Effector memory CD4-positive, alpha-beta T cell (primary cell): ENCODE measurements at places on chromosomes 5 and 9.

GRCh38 chr9:92897323-92897722 is 19.5 kb upstream of the ZNF484 start:
- no peak for DNase-seq

DNA sequence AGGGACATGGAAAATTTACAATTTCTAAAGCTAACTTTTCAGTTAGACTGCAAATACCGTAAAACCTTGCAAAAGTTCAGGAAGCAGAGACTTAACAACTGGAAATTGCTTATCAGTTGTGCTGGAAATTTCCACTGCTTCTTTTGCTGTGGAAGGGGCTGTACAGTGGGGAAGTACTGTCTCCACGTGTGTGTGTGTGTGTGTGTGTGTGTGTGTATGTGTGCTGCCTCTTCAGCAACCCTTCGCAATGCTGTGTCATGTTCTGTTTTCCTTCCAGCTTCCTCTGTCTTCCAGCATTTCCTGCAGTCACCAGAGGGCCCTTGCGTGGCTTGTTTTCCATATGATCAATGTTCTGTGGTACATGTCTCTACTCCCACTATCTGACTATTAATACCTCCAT is 87.5 kb upstream of the RANBP3L start:
- DNase-seq, result no peak

DNA sequence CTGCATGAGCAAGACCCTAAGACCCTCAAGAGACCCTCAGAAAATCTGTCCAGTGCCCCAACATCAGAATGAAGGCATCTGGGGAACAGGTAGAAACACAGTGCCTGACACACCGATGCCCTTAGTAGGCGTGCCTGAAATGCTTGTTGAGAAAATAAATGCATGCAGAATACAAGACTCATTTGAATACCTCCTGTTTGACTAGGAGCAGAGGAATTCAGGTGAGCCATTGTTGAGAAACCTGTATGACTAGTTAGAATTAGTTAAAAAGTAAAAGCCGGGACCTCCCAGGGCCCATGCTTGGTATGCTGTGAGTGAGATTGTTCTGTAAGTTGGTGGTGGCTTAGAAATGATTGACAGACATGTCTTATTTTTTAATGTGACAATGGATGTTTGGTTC is 55.0 kb downstream of the WWC1 start:
- DNase-seq, result no peak

DNA sequence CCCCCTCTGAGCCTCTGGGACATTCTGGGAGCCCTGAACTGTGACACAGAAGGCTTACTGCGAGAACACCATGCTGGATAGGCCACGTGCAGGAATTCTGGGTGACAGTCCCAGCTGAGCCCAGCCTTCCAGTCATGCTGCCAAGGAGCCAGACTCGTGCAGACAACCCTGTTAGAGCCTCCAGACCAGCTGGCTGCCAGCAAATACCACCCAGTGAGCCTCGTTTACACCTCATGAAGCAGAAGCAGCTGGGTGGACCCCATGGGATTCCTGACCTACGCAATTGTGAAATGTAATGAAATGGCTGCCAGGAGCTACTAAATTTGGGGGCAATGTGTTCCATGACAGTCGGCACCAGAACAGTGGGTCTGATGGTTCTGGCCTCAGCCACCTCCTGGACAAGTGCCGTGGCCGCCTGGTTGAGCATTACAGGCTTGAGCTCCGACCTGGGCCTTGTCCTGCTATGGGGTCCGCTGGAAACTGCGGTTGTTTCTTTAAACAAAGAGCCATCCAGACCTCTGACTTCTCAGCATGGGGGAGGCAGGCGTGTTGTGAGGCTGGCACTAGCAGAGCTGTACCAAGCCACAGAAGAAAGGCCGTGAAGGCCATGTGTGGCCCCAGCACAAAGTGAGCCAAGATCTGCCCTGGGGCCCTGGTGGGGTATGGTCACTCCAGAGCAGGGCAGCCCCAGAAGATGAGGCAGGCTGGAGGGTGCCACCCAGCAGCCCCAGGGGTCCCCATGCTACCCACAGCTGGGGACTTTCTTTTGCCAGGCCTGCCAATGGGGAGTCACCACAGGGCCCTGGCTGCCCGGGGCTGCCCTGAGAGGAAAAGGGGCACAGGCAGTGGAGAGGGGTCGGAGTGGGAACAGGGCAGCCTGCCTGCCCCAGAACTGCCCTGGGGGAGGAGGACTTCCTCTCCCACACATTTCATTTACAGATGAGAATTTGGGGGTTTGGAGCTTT is 19.3 kb upstream of the RXRA start:
- no peak for DNase-seq

GRCh38 chr5:122435234-122435633 is 123.2 kb downstream of the SNCAIP start:
- DNase-seq, result no peak

- DNase-seq, result no peak
These were observed 26.8 kb upstream of the NAA35 start for GRCh38 chr9:85914108-85914507.

DNA sequence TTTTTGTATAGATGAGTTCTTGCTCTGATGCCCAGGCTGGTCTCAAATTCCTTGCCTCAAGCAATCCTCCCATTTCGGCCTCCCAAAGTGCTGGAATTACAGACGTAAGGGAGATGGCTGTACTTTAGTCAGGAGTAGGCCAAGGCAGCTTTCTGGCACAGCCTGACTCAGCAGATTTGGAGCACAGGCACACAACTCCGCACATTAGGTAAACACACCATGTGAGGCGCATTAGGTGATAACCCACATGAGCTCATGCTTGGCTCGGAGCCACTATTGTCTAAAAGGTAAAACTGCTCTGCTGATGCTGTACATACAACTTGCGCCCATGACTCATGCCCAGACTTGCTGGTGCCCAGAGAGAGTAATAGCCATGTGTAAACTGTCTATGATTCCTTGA is 1157.9 kb downstream of the TAF11L14 start:
- DNase-seq, result no peak

DNA sequence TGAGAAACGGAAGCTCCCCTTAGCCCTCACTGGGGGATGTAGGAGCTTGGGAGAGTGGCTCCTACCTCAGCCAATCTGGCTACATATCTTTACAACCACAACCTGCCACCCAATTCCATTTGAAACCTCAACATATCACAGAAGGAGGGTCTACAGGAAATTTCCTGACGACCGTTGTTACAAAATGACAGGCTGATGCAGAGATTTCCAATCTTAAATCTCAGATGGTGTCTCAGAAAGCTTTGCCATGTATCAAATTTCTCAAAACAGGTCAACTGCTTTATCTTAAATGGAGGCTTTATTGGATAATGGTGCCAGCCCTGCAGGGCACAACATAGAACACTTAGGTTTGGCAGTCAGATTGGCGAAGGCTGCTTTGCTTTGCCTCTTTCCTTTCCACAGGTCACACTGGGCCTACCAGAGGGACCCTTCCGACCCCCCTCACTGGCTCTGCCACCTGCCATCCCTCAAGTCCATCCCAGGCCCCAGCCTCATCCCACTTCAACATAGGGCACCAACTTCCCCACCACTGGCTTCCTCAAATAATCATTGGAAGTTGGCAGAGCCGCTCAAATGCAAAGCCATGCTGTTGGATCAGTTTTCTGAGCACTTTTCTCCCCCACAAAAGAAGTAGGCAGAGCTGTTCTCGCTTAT is 11.1 kb upstream of the SPATA31E1 start:
- no peak for DNase-seq

DNA sequence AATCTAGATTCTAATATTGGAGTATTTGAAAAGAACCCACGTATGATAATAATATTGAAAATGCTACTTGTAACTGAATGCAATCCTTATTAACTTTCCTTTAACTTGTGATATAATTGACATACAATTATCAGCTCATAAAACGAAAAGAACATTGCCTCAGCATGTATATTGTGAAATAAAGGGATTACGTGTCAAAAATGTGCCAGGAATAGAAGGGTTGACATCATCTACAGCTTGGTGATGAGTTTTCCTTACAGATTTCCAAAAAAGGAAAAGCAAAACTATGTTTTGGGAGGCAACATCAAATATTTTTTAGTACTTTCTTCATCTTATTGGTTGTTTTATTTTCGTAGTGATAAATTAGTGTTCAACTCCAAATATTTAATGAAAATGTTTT is 266.0 kb upstream of the PTGER4 start:
- DNase-seq, result no peak

DNA sequence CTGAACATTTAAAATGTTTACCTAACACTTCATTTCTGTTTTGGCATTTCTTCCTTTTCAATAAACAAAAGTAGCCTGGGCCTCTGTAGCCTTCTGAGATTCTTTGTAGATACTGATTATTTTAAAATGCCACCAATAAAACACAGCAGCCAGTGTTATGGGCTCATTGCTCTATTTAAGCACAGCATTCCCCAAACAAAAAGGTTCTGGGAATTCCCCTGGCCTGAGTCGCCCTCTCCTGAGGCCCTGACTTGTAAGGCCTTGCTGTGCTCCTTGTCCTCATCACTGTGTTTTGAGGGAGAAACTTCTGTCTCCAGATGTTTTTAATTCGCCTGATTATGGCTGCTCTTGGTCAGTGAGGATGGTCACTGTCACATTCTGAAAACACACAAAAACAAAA is 33.0 kb upstream of the CTXN3 start:
- DNase-seq, result no peak

DNA sequence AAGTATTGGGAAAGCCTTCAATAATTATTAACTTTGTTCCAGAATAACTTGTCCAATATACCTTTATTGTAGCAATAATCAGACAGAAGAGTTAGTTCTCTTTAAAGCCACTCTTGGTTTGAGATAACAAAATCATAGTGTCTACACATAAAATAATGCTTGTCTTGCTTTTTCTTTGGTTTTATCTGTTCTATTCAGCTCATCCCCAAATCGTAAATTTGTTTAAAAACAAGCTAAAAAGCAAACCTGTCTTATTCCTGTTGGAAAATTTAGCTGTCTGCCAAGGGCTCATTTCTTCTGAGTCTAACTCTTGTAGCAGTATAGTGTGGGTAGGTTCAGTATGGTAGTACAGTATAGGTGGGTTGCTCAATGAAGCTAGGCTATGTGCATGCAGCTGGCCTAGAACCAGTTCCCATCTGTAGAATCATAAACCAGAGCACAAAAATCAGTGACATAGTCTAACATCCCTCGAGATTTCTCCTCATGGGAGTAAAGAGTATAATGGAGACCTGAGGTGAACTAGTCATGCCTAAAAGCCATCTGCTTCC is 17.9 kb upstream of the APBA1 start:
- no peak for DNase-seq

- no peak for DNase-seq
These were observed 129.2 kb downstream of the LHFPL2 start for GRCh38 chr5:78519198-78519941.

DNA sequence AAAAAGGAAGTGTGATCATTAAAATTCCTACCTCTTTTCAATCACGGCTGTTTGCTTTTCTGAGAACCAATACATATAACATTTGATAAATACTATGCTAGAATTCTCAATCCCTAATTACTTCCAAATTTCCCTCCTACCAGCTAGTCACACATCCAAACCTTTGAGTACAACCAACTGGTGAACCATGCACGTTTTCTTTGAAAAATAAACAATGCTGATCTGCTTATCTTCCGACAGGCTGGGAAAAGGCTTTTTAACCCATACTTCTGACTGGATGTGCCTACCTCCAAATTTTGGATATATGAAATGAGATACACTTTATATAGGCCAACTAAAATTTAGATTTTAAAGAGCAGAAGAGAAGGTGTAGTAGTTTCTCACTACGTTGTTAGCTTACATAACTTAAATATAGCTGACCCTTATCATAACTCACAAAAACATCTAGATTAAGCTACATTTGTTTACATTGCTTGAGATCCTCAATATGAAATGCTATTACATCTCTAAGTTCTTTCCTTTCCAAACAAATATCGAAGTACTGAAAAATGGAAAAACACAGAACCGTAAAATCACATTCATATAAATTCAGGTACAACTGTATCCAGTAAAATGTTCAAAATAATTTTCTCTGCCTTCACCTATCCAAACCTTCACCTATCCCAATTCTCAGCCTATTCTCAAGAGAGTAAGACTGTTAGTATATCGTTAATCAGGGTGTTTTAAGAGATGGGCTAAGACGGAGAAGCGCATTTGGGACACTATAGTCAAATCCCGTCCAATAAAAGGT is 2.1 kb downstream of the NR3C1 start:
- no peak for DNase-seq

- DNase-seq, result no peak
These were observed 9.9 kb upstream of the OSMR start for GRCh38 chr5:38835887-38836286.

- DNase-seq, result no peak
These were observed 111.3 kb upstream of the PAPPA start for GRCh38 chr9:116042321-116042720.

DNA sequence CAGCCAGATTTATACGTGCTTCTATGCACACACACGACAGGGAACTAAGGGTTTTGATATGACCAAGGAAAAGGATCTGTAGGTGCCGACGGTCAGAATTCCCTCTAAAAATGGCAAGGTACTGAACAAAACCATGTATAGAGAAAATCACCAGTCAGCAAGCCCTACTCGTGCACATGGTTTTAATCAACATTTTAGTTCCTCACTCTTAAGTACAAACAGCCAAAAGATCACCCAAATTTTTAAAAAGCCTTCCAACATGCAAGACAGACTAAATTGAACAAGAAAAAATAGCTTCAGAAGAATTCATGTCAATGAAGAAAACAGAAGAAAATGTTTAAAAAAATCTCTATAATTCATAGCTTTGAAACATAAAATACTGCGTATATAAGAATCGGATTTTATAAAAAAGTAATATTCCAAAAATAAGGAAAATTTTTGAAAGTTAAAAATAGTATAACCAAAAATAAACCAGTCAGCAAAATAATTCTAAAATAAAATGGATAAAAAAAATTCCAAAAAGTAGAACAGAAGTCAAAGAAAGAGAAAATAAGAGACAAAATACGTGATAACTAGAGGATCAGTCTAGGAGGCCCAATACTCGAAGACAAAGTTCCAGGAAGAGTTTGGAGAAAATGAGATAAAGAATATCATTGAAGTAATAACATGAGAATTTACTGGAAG is 43.0 kb upstream of the KCNV2 start:
- DNase-seq, result no peak

- no peak for DNase-seq
These were observed 375.3 kb downstream of the DNAH5 start for GRCh38 chr5:13569090-13569715.

DNA sequence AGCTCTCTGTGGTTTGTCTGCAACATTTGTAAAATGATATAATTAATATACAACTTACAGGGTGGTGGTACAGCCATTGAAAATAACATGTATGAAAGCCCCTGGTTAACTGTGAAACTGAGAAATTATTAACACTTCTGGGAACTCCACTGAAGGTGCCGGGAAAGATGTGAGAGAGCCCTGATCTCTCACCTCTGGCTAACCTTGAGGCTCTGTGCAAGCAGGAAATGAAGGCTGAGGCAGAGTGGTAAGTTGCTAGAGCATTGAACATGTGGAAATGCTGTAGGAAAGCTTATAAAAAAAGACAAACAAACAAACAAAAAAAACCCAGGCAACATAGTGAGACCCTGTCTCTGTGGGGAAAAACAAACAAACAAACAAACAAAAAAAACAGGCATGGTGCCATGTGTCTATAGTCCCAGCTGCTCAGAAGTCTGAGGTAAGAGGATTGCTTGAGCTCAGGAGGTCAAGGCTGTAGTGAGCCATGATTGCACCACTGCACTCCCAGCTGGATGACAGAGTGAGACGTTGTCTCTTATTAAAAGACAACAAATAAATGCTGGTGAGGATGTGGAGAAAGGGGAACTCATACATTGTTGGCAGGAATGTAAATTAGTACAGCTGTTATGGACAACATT is 7.5 kb downstream of the CATSPER3 start:
- no peak for DNase-seq
